ENCODE measurements at places on chromosomes 7 and 10.

- no peak for DNase-seq
Observed at GRCh38 chr7:76187272-76187671, 14.4 kb upstream of the SRRM3 start.

DNA sequence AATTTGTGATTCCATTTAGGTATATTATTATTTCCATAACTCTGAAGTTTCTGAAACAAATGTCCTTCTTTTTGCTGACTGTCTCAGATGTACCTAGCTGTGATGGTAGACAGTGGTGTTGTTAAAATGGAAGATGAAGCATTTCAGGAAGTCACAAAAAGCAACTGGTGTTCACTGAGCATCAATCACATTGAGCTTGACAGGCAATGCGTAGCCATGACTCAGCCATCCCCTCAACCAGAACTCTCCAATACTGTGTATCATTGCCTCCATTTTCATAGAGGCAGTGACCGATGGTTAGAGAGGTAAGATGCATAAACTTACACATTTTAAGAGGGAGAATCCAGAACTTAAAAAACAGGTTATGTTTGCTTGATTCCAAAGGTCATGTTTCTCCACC is 434.0 kb downstream of the INHBA start:
- no peak for DNase-seq

GRCh38 chr10:125708971-125709503 is 10.5 kb upstream of the EDRF1 start:
- no peak for DNase-seq

DNA sequence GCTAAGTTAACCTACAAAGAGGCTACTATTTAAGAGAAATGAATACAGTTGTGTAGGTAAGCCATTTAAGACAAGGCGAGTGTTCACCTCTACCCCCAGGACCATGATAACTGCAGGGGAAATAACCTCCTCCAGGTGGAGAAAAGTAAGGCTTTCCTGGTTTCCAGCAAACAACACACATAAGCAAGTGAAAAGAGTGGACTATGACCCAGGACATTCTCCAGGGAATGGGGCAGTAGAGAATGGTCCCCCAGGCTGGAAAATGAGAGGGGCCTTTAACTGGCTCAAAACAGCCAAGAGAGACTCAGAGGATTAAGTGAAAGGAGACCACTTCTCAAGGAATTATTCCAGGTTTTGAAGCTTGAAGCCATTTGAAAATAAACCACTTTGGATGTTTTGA is 101.0 kb upstream of the GJD4 start:
- no peak for DNase-seq

DNA sequence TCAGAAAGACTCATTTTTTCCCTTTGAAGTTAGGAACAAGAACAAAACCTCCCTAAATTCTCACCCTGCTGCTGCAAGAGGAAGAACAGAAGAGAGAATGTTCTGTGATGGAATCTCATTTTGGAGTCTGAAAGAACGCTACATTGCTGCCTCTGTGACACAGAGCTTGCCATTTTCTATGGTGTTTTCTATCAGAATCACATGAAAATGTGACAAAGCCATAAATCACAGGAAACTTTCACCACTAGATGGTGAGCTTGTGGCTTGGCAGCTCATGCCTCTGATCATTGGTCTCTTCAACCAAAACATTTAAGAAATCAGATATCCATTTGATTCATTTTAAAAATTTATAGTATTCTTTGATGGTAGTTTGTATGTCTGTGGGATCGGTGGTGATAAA is 82.9 kb downstream of the CADPS2 start:
- no peak for DNase-seq

DNA sequence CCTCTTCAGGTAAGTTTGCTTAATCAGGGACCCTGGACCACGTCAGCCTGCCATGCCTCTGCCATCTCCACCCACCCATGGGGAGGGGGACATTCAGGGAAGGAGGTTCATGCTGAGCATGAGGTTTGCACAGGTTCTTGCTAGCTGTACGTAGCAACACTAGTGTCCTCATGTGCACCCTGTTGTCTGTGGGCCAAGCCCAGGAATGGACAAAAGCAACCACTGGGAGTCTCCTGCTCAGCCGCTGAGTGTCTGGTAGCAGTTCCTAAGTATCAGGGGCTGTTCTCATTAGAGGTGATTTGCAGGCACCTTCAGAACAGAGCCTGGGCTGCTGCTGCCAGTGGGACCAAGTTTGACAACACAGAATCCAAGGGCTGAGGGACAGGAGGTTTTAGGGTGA is 17.9 kb downstream of the CASP7 start:
- DNase-seq: no peak

GRCh38 chr10:11007476-11008020 is 10.1 kb upstream of the CELF2 start:
- DNase-seq: no peak

- DNase-seq: no peak
Observed at GRCh38 chr10:129707406-129708388, 240.7 kb downstream of the MGMT start.

GRCh38 chr7:37290731-37291130 is 157.9 kb downstream of the ELMO1 start:
- DNase-seq: no peak

DNA sequence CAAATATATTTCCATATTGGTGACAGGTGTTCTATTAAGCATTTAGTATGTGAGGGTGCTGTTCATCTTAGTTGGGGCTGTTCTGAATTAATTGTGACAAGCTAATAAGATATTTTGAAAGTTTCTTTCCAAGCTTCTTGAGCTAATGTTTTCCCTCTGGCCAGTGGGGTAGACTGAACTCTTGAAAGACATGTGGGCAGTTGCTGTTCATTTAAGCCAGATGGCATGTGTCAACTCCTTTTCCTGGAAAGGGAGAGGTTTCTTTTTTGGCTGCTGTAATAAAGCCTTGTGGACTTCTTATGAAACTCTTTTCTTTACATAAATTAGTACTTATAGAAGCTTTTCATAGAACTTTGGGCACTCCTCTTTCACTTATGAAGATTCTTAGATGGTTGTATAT is 21.7 kb downstream of the RAB18 start:
- no peak for DNase-seq

- no peak for DNase-seq
Observed at GRCh38 chr7:51731075-51731474, 414.5 kb upstream of the COBL start.

- no peak for DNase-seq
Observed at GRCh38 chr10:100334762-100335161, 4.7 kb upstream of the PKD2L1 start.

GRCh38 chr7:138887872-138888656 is 90.1 kb upstream of the ATP6V0A4 start:
- no peak for DNase-seq

- DNase-seq: no peak
Observed at GRCh38 chr7:75737856-75738603, 711 bp downstream of the HIP1 start.

DNA sequence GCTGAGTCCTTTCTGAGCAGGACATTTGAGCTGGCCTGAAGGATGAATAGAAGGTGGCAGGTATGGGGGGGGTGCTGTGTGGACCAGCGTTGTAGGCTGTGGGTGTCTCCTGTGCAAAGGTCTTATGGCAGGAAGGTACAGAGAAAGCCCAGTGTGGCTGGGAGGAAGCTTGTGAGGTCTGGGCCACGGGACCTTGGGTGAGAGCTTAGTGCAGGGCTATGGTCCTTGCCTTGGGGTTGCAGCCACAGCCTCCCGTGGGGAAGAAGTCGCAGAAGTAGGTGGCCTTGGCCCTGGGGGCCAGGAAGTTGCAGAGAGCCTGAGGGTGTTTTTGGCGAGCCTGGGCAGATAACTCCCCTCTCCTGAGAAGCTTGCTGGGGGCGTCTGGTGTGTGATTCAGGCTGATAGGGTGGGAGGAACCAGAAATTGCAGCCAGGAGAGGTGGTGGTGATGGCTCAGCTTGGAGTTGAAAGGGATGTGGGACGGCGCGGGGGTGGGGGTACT is 172.0 kb upstream of the TNRC18 start:
- peak; percentile 94 for DNase-seq

GRCh38 chr7:135349746-135350145 is 116.1 kb downstream of the STRA8 start:
- DNase-seq: no peak

GRCh38 chr10:71266918-71267442 is 52.1 kb upstream of the SLC29A3 start:
- DNase-seq: no peak

DNA sequence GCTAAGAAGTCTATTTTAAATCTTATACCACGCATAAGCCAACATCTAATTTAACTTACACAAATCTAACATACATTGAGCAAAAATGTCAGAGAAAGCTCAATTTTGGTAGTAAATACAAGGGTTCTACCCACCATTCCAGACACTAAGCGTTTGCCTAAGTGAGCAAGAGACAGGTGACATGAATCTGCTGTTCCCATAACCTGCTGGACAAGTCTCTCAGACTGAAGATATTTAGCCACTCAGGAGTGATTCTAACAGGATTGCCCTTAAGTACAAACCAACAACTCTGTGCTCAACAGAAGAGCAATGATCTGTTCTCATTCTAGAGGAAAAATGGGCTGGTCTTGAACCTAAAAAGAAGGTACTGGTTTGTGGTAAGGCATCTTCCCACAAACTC is 18.8 kb downstream of the EZH2 start:
- DNase-seq: no peak

DNA sequence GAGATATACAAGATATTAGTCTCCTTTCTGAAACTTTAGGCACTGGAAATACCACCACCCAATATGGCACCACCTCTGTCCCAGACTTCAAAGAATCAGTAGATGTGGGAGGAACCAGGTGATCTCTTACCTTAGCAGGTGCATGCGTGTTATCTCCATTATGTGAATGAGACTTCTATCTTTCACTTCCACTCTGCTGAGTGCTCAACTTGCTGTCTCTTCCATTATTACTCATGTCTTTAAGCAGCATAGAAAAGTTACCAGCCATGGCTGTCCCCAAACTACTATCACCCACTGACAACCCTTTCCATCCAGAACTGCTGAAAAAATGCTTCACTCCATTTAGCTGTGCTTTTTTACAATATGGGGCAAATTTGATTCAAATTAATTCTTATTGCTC is 101.5 kb upstream of the PRSS1 start:
- no peak for DNase-seq

GRCh38 chr7:70177166-70177565 is 578.9 kb downstream of the AUTS2 start:
- DNase-seq: no peak

DNA sequence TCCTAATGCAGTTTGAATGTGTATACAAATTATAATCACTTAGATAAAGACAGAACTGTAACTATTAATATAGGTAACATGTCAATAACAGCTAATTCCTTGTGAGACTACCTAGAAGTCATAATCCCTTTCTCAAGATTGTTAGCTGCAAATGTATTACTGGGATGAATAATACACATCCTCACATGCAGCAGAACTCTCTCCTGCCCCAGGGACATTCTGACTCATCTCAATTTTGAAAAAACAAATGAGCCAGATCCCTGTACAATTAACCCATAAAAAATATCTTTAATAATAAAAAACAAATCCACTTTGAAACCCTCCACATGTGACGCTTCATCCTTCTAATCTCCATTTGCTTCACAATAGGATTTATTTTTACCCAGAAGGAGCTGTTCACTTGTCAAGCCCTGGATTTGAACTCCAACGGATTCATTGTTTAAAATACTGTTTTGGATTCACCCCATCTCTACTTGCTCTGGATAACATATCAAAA is 428.4 kb upstream of the TEX47 start:
- no peak for DNase-seq

- no peak for DNase-seq
Observed at GRCh38 chr10:78584266-78584665, 484.5 kb upstream of the ZMIZ1 start.

DNA sequence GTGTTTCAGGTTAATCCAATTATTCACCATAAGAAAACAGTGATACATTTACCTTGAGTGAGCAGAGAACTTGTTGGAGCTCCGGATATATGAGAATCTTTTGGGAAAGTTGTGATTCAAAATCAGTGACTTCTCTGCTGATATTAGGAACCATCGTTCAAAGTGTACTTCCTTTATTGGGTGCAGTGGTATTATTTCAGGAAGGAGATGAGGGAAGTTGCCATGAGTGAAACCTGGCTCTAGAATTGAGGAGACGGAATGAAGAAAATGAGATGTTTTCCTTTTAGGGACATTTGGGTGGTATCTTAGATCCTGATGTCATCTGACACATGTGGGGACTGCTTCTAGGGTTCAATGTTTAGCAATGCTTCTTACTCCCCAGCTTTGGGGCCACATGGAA is 343.9 kb downstream of the ABCA13 start:
- no peak for DNase-seq

DNA sequence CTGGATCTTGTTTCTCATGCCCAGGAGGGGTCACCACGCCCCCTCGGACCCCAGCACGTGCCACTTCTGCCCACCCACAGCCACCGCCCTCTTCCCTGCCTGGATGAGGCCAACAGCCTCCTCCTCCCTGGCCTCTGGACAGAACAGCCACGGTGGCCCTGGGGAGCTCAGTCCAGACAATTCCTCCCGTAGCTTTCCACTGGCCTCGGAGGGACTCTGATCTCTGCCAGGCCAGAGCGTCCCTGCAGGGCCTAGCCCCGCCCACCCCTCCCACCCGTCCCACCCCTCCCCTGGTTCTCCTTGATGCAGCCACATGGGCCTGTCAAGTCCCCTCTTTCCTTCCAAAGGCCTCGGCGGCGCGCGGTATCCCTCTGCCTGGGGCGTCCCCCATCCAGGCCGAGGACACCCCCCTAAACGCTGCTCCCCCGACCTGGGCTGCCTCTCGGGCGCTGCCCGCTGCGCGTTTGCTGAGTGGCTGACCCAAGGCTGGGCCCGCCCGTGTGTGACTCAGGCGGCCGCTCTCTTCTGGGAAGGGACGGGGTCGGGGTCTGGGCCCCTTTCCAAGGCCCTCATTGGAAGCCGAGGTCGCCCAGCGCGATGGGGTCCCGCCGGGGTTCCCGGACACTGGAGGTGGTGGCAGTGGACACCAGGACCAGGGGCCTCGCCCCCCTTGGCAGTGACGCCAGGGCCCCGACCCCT is 557 bp downstream of the TMEM120A start:
- peak; percentile 86 for DNase-seq

- DNase-seq: no peak
Observed at GRCh38 chr10:61992059-61992460, 90.6 kb downstream of the ARID5B start.

DNA sequence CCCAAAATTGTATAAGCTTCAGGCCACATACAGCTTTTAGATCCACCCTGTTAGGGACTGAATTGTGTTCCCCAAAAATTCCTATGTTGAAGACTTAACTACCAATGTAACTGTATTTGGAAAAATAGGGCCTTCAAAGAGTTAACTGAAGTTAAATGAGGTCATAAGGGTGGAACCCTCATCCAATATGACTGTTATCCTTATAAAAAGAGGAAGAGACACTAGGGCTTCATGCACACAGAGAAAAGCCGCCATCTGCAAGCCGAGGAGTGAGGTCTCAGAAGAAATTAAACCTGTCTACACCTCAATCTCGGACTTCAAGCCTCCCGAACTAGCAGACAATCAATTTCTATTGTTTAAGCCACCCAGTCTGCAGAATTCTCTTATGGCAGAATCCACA is 317.9 kb upstream of the NFE2L3 start:
- DNase-seq: no peak

- DNase-seq: no peak
Observed at GRCh38 chr10:100727808-100728207, 17.6 kb upstream of the PAX2 start.
